ENCODE measurements at places on chromosomes 6 and 20.

DNA sequence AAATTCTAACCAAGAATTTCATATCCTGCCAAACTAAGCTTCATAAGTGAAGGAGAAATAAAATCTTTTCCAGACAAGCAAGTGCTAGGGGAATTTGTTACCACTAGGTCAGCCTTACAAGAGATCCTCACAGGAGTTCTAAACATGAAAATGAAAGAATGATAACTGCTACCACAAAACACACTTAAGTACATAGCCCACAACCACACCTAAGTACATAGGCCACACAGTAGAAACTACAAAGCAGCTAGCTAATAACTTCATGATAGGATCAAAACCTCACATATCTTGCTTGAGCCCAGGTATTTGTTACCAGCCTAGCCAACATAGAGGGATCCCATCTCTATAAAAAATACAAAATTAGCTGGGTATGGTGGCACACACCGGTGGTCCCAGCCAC lies 50.4 kb downstream of the IRAK1BP1 start:
- DNase-seq, result no peak

GRCh38 chr6:148793721-148794120 lies 46.9 kb downstream of the UST start:
- DNase-seq, result no peak

- DNase-seq, result no peak
Observed at GRCh38 chr6:20180935-20181334, 31.3 kb downstream of the MBOAT1 start.

DNA sequence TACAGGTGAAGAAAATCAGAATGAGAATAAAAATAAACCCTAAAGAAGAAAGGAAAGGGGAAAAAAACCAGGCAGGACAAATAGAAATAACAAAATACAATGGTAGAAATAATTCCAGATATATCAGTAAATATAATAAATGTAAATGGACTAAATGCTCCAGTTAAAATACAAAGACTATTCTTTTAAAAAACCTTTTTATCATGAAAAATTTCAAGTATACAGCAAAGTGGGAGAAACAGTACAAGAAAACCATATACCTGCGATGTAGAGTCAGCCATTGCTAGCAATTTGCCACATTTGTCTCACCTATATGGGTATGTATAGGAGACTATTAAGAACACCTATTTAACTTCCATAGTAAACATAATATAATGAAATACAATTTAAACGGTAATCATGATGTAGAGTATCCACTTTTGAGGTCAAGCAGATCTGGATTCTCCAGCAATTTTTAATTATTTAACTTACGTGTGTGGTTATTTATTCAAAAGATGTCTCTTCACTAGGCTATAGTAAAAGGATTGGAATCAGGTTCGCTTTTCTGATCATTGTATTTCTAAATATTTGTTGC lies 914 bp upstream of the VAPB start:
- DNase-seq, result no peak

GRCh38 chr6:33198853-33199436 lies 1.5 kb downstream of the RXRB start:
- DNase-seq, result no peak

Measured in CMK (cell line).